Tongue (tissue), 3 donors: ENCODE measurements at places on chromosomes 5 and 9. TPM values are rescaled to one million over a fixed set of nuclear protein-coding genes. Genes with fewer than 3 reads are reported as not detected.
A peak's percentile ranks its signal among the peaks of the same experiment; 100 is the strongest.

DNA sequence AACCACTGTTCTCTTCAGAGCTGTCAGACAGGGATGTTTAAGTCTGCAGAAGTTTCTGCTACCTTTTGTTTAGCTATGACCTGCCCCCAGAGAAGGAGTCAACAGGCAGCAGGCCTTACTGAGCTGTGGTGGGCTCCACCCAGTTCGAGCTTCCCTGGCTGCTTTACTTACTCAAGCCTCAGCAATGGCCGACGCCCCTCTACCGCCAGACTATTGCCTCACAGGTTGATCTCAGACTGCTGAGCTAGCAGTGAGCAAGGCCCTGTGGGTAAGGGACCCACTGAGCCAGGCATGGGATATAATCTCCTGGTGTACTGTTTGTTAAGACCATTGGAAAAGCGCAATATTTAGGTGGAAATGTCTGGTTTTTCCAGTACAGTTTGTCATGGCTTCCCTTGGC is 229.6 kb downstream of the TMEM167A start:
- no peak for DNase-seq

DNA sequence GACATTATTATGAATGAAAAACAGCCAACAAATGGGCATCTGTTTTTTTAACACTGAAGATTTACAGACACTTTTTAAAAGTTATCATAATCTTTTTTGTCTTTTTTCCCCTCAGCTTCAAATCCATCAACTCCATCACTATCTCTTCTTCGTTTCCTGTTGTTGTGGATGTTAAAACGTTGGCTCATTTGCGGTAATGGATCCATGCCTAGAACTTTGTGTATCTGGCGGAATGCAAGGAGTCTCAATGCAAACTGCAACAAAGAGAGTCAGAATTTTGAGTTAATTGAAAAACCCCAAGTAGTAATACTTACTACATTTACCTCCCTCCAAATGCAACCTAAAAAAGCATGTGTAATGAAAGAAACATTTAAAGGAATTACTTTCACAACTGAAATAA is 42.9 kb upstream of the MTMR12 start:
- no peak for DNase-seq

- DNase-seq: no peak
Observed at GRCh38 chr9:129542741-129543140, 78.2 kb downstream of the C9orf50 start.

GRCh38 chr9:125106285-125106893 is 36.9 kb downstream of the SCAI start:
- DNase-seq: peak; percentile 83

DNA sequence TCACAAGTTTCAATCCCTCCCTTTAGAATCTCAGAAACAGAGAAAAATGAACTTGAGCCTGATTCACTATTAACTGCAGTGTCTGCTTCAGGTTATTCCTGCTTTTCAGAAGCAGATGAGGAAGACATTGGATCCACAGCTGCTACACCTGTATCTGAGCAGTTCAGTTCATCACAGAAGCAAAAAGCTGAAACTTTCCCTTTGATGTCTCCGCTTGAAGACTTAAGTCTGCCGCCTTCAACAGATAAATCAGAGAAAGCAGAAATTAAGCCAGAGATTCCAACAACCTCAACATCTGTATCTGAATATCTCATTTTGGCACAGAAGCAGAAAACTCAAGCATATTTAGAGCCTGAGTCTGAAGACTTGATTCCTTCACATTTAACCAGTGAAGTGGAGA is 42.1 kb downstream of the CMYA5 start:
- no peak for DNase-seq

DNA sequence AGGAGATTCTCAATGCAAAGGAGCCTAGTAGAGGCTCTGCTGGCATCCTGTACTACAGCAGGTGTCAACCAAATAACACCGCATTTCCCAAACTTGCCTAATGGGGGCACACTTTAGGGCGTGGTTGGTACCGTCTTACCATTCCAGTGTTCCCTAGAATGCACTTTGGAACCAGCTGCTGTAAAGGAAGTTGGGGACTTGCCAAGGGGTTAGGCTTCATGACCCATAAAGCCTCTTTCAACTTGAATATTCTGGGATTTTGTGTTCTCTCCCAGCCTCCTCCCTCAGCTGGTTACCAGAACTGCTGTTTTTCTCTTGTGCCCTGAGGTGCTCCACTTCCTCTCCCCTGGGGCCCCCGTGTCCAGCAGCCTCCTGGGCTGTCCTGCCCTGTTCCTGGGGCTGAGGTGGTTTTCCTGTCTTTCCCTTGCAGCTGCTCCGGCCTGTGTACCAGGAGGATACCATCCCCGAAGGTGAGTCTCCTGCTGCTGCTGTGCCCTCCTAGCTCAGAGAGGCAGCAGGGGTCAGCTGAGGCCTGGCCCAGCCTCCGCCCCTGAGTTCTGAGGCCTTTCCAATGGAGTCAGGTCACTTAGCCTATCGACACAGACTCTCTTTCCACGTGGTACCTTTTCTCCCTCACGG is 44.7 kb downstream of the RGS3 start:
- DNase-seq: peak; percentile 44

The SETD9 gene
- 4.8 TPM for total RNA-seq
